ENCODE measurements at places on chromosomes 13 and 19.

- DNase-seq, result no peak
Observed at GRCh38 chr13:48319531-48320398, 16.2 kb downstream of the RB1 start.

DNA sequence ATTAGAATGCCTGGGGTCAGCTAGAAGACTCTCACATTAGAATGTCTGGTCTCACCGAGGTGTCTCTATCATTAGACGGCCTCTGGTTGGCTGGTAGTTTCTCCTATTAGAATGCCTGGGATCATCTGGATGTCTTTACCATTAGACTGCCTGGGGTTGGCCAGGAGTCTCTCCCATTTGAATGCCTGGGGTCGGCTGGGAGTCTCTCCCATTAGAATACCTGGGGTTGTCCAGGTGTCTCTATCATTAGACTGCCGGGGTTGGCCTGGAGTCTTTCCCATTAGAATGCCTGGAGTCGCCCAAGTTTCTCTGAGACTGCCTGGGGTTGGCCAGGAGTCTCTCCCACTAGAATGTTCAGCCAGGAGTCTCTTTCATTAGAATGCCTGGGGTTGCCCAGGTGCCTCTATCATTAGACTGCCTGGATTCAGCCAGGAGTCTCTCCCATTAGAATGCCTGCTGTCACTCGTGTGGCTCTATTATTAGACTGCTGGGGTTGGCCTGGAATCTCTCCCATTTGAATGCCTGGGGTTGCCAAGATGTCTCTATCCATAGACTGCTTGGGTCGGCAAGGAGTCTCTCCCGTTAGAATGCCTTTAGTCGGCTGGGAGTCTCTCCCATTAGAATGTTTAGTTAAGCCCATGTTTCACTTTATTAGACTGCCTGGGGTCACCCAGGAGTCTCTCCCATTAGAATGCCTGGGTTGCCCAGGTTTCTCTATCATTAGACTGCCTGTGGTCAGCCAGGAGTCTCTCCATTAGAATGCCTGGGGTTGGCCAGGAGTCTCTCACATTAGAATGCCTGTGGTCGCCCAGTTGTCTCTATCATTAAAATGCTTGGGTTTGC, 1467.8 kb downstream of the UQCRFS1 start:
- DNase-seq, result no peak

DNA sequence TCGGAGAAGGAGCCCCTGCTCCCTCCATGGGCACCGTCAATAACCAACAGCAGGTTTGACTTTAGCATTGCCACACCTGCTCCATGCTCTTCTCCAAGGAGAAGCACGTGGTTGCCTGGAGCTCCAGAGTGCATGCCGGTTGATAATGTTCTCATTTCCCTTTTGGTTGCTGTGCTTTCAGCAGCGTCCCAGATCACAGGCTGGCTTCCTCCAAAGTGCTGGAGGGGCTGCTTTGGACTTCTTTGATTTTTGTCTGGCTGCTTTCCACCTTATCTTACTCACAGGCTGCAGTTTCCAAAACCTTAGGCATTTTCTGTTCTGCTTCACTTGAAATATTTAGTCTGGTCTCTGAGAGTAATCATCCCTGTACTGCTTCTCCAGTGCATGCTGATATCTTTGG, 123.8 kb upstream of the IRS2 start:
- DNase-seq, result no peak

- no peak for DNase-seq
Observed at GRCh38 chr13:73177916-73178565, 119.2 kb downstream of the KLF5 start.

GRCh38 chr13:28413999-28414398, 80.9 kb downstream of the FLT1 start:
- DNase-seq, result no peak

DNA sequence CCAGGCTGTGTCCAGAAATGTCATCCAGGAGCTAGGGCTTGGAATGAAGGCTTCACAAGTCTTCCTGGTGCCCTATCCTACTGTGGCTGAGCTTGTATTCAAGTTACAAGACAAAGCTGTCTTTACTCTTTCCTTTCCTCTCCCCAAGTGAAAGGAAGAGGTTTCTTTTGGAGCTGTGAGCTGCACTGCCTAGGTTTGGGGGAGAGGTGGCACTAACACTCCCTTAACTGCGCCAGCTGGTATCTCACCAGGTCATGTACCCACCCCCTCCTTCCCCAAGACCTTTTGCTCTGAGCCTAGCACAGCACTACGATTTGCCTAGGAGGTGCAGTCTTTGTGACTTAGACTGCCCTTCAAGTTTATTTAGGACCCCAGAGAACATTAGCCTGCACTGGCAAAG, 2053.6 kb upstream of the PRR20A start:
- no peak for DNase-seq

GRCh38 chr13:100483841-100484381, 104.7 kb downstream of the GGACT start:
- DNase-seq, result no peak
